AG10803 (cell line): ENCODE measurements at places on chromosomes 3 and 15.

- peak; percentile 89 for DNase-seq
Measured at GRCh38 chr3:171878461-171879225, 35.5 kb downstream of the TMEM212 start.

DNA sequence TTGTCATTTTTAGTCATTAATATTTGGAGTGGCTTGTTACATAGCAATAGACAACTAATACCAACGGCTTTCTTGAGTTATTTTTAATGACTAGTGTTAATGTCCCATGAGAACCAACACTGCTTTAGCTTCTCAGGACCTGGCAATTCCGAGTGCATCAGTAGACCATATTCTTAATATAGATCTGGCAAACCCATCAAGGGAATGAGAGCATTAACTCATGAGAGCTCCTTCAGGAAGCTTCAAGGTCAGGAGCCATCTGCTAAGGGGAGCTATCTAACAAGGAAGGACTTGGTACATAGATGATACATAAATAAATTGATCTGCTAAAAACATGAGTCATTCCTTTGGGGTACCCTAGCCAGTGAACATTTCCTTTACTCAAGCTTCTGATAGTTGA lies 122.6 kb upstream of the EPHA3 start:
- no peak for DNase-seq

GRCh38 chr15:29270169-29270955 lies 740 bp upstream of the NSMCE3 start:
- DNase-seq: peak; percentile 75

DNA sequence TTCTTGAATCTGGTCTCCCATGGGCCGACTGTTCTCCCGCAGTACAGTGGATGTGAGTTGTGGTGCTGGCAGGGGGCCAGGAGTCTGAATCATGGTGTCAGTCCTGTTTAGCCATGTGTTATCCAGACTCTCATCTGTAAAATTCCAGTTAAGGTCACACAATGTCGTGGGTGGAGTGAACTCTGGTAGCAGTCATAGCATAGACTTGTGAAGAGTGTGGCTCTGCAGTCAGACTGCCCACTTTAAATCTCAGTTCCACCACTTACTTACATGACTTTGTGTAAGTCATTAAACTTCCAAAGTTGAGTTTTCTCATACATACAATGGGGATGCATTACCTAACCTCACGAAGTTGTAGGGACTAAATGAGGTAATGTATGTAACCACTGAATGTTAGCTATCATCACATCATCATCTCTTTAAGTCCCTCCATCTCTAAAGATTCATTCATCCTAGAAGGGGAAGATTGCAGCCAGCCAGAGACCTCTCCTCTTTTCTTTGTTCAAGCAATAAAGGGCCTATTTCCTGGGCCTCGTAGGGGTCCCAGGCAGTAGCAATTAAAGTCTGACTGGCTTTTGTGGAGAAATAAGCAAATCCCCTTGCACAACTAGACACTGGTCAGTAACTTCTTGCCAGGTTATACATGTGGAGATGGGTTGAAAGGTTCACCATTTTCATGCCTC lies 93.9 kb downstream of the PCCB start:
- peak; percentile 97 for DNase-seq

DNA sequence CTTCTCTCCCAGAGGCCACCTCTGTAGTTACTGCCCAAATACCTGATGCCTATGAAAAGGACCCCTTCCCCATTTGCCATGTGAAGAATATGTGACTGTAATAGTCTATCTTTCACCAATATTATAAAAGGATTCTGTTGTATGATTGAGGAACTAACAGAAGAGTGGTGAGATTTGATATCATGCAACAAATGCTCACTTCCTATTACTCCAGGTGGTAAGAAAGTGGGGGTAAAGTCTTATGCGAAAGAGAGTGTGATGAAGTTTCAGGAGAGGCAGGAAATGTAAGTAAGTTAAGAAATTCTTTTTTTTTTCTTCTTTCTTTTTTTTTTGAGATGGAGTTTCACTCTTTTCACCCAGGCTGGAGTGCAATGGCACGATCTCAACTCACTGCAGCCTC lies 24.4 kb upstream of the RAP2B start:
- DNase-seq: no peak

DNA sequence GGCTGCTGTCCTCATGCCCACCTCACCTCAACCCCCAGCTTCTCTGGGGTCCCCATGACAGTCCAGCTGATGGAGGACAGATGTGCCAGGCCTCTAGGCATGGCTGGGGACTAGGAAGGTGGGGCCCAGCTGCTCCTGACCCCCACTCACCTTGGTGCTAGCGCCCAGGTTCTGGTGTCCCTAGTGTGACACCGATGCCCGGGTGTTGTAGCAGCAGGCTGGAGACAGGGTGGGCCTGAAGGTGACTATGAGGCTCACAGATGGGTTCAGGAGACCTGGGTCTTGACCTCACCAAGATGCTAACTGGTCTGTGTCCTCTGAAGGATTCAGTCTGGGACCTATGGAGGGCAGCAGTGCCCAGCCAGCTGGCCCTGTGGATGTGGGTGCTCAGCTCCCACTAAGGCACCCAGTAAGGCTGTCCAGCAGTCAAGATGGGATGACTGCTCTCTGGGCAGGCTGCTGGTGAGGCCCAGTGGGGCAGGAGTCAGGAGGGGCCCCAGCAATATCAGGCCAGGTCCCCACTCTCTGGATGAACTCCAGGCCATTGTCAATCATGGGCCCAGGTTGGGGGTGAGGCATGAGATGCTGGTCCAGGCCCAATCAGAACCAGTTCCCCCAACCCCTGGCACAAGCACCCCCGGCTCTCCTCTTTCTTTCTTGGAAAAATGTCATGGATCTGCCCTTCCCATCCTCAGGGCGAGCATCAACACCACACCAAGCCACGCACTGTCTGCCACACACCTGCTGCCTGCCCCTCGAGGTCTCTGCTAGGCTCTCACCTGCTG lies 33.0 kb downstream of the ALDH1L1 start:
- no peak for DNase-seq

DNA sequence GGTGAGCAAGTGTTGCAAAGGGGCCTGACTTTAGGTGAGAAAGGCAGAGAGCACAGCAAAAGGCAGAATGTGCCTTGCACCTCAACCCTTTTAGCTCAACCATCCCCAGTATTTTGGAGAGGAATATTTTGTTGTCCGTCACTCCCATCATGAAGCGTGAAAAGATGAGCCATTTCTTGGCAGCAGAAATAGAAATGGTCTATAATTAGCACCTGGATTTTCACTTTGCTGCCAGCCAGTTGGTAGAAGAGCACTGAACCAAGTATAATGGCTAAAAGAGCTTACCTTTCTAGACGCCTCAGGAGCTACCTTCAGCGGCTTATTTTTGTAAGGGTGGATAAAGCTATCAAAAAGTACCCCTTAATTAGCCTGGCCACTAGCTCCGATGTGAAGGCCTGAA lies 406.7 kb downstream of the OCA2 start:
- no peak for DNase-seq

DNA sequence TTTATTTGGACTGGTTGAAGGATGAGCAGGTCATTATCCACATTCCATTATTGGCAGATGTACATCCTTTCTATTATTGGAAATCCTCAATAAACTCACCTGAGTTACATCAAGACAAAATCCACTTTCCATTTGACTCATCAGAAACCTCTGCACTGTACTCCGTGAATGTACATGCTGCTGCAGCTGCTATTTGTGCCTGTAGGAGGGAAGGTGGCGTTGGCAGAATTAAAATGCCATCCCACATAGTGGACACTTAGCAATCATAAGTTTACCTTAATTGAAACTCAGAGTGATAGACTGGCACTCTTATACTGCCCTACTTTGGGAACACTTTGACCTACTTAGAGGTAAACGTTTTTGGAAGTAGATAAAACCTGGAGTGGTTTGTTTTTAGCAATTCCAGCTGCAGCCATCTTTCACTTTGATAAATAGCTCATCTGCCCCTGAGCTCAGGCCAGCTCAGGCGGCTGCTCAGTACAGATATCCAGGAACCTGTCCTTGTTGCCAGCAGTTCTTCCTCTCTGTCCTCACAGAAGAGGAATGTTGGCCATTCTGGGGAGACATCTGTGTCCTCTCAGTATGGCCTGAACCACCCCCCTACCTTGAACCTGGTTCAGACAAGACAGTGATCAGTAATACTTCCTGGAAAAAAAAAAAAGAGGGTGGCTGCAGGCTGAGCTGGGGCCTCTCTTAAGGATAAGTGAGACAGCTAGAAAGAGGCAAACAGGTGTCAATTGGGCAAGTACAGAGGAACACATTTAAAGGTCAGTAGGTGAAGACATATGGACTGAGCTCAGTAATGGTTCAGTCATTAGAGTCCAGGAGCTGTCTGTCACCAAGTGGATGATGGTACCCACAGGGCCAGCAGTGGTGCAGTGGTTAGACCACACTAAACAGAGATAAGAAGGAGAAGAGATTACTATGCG lies 153.4 kb upstream of the UMPS start:
- no peak for DNase-seq

DNA sequence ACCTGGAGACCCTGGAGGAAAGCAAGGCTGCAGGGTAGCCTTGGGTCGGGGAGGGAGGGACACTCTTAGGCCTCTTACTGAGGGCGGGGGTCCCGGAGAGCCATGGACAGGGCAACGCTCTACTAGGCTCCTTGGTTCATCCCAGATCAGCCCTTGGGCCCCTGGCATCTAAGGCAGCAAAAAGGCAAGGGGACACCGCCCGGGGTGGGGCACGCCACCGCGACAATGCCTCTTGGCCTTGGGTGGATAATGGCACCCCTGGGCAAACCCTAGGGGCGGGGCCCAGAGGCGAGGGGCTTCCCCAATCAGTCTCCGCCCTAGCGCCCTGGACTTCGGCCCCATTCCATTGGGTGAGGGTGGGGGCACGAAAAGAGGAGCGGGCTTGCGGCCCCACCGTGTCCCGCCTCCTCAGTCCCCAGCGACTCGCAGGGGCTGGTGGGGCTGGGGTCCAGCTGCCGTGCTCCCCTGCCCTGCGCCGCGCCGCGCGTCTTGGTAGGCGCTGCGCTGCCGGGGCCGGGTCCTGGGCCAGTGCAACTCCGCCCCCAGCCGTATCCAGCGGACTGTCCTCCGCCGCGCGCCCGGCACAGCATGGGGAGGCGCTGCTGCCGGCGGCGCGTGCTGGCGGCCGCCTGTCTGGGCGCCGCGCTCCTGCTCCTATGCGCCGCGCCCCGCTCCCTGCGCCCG lies at the start of gene CHST13:
TSS of gene CHST13 (plus strand) at position 411 of the 684 bp plus-strand sequence. CDS start at position 589, 178 bp downstream.
- DNase-seq: peak; percentile 33

DNA sequence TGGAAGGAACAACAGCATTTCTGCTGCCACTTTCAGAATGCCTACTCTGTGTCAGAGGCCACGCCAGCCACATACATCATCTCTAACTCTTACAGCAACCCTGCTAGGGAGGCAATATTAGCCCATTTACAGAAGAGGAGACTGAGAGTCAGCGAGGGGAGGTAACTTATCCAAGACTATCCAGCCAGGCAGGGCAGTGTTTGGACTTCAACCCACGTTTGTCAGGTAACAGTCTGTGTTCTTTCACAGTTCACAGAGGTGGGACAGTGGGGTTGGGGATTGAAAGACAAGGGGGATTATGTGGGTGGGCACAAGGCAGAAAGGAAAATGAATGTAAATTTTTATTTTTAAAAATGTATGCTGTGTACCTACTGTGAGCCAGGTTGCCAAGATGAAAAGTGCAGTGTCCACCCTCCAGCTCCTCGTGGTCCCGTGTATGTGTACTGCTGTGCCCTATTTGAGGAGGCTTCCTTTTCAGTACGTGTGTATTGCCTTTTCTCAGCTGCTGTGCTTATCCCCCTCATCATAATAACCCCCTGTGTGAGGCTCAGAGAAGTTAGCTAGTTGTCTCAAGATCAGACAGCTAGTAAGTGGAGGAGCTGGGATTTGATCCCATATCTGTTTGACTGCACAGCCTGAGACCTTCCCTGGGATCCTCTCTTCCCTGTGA lies 16.5 kb upstream of the ATP2B2 start:
- DNase-seq: no peak

DNA sequence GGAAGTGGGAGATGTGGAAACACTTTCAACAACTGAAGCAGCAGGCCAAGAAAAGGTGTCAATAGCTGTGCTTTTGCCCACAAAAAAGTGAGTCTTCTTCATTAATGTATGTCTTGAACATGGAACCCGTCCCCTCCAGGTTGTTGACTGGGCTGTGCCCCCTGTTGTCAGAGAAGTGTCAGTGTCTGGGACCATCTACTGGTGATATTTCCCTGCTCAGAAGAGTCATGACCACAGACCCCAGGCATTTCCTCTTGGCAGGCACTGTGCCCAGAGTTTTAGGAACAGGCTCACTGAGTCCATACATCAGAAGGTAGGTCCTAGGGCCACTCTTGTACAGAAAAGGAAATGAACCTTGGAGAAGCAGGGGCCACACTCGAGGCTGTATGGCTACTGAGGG lies 54.8 kb upstream of the LARS2 start:
- DNase-seq: peak; percentile 38

DNA sequence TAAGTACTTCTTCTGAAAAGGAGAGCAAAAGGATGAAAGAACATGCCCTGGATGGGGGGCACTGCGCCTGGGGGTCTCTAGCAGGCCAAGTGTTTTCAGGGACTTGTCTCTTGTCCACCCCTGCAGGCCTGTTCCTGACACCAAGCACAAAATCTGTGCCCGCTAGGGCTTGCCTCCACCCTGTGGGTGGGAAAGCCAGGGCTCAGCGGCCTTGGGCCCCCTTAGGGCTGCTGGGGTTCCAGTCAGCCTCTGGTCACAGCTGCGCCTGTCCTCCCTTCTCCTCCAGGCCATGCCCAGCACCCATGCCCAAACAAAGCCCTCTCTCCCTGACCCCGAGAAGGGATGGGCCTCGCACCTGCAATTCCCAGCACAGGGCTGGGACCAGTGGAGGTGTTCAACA lies 71.1 kb upstream of the TRPM1 start:
- DNase-seq: no peak

DNA sequence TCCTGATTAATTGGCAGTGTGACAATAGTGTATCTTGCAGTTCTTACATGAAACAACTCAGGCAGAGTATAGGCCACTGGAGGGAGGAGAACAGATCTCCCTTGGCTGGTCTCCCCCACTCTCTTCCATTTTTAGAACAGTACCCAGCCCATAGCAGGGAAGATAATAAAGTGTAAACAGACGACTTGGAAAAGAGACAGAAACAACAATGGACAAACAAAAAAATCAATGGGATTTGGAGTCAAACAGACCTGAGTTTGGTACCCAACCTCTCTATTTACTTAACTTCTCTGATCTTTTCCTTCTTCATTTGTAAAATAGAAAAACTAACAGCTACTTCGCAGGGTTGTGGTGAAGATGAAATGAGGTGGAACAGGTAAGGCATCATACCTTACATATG lies 58.7 kb upstream of the SNTN start:
- no peak for DNase-seq

GRCh38 chr3:62365391-62366125 lies 7.8 kb downstream of the FEZF2 start:
- no peak for DNase-seq

- peak; percentile 91 for DNase-seq
Measured at GRCh38 chr15:92429378-92430068, 35.8 kb downstream of the ST8SIA2 start.

DNA sequence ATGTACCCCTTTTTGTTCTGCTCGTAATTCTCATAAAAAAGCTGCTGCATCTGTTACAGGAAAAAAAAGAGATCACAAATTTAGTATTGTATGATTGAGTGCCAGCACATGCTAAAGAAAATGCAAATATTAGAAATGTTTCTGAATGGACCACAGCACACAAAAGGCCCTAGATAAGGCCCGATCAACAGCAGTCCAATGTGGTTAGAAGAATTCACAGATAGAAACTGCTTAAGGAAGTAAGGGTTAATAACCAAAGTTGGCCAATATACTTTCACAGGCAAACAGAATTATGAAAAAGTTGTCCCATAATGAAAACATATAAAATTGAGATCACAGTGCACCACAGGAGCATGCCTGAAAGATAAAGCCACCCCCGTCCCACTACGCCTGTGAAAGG lies 72.9 kb downstream of the CHSY1 start:
- DNase-seq: no peak

GRCh38 chr3:178705925-178706324 lies 169.7 kb downstream of the KCNMB2 start:
- peak; percentile 48 for DNase-seq

GRCh38 chr3:6571448-6571847 lies 289.5 kb upstream of the GRM7 start:
- DNase-seq: no peak
